ENCODE measurements at places on chromosomes 11 and 22.

DNA sequence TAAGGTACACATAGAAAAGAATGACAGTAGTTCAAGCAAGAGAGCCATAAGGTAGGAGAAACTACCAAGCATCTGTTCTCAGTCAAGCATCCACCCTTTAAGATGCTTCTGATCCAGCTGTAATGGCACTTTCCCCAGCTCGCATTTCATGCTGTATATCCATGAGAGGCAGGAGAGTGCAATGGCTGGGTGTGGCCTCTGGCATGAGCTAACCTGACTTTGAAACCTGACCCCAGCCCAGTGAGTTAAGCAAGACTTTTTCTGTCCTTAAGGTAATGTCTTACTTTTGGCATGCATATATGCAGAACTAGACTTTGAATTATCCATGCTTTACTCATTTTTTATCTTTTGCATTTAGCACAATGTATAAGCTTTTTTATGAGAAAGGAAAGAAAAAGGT lies 79.8 kb upstream of the CNTN5 start:
- DNase-seq = no peak

GRCh38 chr11:114432893-114433292 lies 6.4 kb upstream of the REXO2 start:
- no peak for DNase-seq

DNA sequence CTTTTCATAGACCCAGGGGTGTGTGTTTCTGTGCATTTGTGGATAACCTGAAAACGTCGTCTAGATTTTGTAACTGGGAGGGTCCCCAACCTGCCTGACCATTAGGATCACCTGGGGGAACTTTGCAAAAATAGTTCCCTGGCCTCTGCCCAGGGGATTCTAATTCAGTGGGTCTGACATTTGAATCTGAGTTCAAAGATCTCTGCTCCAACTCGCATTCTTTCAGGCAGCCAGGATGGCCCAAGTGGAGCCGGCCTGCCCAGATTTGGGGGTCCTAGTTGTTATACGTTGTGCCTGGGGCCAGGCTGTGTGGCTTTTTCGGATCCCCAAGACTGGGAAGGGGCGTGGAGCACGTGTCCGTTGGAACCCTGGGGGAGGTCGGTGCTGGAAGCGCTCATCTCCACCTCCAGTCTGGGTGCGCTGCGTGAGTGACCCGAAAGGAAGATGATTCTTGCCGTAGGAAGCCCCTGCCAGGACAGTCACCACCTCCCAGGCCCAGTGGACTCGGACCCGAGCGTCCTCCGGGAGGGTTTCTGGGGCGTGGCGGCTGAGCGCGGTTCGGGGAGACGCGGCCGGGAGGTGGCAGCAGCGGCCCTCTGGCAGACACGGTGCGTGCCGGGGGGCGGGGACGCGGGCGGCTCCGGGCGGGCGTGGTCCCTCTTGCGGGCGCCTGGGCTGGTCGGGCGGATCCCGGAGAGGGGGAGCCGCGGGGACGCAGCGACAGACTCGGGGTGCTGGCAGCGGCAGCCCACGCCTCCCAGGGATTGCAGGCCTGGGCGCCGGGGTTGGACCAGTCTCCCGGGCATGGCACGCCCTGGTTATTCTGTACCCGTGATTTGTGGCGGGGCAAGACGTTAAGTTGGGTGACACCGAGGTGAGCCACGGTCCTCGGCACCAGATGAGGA lies 29.2 kb upstream of the PLET1 start:
- DNase-seq = peak; percentile 91

DNA sequence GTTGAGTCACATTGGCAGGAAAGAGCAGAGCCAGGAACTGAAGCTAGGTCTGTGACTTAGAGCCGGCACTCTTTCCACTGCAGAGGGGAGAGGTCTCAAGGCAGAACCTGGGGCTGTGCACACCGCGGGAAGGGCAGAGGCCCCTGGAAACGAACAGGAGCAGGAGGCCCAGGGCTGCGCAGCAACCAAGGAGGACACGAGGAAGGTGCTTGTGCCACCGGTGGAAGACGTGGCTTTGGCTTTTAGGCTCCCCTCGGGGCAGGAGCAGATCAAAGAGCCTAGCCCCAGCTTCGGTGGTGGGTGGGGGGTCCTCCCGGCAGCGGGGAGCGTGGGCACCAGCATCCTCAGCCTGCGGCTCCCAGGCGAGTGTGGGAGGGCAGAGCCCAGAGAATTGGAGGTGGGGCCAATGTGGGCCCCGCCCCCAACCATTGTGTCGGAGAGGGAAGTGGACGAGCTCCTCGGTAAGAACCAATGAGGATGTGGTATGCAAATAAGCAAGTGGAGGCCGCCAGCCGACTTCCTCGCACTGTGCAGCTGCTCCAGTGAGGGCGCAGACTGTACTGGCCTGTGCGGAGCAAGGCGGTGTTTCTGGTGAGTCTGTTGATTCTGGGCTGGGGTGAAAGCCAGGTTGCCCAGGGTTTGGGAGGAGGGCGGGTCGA lies at the start of gene CCDC116:
Gene CCDC116, plus strand, starts transcription at position 524 of the 659 bp plus-strand sequence. CDS start 422 bp downstream, outside the sequence.
- DNase-seq = peak; percentile 68

DNA sequence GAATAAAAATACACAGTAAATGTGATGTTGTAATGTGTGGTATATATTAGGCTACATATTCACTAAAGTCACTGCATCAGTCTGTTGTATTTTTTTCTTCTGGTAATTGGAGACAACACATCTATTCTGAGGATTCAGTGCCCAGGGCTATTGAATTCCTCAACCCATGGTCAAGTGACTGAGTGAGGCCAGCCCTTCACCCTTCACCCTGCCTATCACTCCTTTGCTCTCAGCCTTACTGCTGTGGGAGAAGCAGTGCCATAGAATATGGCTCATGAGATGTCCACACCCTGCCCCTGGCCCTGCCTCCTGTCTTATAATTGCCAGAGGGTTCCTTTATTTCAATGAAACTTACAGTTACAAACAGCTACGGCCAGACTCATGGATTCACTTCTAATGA lies 295.6 kb downstream of the NTM start:
- no peak for DNase-seq

DNA sequence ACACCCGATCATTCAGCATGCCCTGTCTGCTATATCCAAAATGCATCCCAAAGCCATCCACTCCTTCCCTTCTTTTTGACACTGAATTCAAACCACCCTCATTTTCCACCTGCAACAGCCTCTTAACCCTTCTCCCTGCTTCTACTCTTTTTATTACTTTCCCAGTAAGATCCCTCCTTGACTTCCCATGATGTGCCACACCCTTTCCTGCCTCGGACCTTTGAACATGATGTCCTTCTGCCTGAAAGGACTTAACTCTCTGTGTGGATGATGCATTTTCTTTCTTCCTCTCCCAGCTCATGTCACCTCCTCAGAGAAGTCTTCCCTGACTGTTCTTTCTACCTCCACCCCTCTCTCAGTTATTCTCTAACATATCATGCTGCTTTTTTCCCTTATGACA lies 36.5 kb downstream of the HTR3A start:
- no peak for DNase-seq

DNA sequence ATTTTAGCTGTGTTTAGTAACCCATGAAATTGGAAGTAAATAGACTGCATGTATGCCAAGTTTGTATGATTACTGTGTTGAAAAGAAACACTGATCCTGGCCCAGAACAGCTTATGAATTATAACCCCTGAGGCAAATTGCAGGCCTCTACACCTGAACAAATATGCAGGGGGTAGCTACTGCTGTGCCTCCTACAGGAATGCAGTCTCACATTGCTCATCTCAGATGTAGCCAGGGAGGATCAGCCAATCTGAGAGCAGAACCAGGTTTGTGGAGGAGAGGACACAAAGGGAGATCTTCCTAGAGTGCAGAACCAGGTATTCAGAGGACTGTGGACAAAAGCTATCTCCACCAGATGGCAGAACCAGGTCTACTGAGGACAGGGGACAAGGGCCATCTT lies 442.2 kb upstream of the DDI1 start:
- no peak for DNase-seq

GRCh38 chr11:1116104-1116503 lies 41.4 kb downstream of the MUC2 start:
- DNase-seq = no peak

- no peak for DNase-seq
Measured at GRCh38 chr11:65295571-65296341, 18.9 kb upstream of the CDC42EP2 start.

- no peak for DNase-seq
Measured at GRCh38 chr11:9089636-9090035, 1.8 kb downstream of the SCUBE2 start.

- DNase-seq = no peak
Measured at GRCh38 chr11:110948112-110948511, 235.9 kb upstream of the ARHGAP20 start.

- DNase-seq = no peak
Measured at GRCh38 chr22:31155422-31155821, 4.6 kb upstream of the RNF185 start.
